ENCODE measurements at places on chromosomes 4 and X.

DNA sequence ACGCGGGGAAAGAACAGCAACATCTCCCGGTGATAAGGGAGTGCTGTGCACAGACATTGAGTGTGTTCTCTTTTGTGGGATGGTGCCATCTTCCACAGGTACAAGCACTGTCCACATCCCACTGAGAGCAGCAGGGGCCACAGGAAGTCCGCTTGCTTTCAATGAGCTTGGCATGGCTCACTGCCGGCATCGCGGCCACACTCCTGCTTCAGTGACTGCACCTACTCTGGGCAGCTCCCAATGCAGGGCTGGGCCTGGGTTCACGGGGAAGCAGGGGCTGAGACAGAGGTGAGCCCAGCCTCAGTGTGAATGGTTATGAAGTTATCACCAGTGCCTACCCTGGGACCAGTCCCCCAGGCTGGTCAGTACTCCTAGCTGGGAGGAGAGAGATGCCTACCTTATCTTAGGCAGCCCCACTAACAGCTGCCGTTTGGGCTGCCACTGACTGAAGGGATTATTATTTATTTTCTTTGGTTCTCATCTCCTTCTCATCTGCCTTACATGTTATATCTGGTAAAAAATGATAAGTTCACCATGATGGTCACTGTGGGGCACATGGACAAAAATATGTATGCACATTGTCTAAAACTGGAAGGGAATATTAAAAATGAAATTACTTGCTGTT is 99.2 kb downstream of the MGST2 start:
- no peak for DNase-seq

DNA sequence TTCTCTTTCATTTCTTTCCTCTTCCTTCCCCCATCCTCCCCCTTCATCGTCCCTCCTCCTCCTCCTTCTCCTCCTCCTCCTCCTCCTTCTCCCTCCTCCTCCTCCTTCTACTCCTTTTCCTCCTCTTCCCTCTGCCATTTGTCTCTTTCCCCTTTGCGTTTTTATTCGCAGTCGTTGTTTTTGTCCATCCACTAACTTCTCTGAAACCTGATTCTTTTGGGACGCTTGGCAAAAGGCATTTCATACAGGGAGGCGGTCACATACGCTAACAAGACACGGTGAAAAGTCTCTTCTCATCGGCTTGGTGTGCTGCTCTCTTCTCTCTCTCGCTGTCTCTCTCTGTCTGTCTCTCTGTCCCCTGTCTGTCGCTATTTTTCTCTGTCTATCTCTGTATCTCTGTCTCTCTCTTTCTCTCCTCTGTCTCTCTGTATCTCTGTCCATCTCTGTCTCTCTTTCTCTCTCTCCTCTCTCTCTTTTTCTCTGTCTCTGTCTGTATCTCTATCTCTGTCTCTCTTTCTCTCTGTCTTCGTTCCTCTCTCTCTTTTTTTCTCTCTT is 5.4 kb upstream of the SHOX start:
- no peak for DNase-seq

DNA sequence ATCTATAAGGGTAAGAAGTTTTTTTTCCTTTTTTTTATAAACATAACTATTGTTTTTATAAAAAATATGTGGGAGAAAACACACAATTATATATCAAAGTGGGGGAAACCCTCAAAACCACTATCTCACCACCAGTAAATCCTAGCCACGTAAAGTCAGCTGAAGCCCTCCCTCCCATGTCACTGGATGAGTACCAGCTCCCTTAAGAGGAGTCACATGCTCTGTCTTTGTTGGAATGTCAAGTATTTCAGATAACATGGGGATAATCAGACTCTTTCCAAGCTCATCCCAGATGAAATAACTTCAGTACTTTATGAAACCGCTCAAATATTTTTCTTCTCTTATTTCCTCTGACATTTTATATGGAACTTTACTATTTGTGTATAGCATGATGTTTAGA is 2.4 kb downstream of the MYOZ2 start:
- DNase-seq: no peak

- DNase-seq: no peak
These were observed 1.8 kb downstream of the TBC1D1 start for GRCh38 chr4:37892641-37893040.

GRCh38 chr4:106201373-106201772 is 114.6 kb downstream of the TBCK start:
- DNase-seq: no peak

GRCh38 chr4:94346541-94346940 is 3.9 kb upstream of the HPGDS start:
- no peak for DNase-seq

DNA sequence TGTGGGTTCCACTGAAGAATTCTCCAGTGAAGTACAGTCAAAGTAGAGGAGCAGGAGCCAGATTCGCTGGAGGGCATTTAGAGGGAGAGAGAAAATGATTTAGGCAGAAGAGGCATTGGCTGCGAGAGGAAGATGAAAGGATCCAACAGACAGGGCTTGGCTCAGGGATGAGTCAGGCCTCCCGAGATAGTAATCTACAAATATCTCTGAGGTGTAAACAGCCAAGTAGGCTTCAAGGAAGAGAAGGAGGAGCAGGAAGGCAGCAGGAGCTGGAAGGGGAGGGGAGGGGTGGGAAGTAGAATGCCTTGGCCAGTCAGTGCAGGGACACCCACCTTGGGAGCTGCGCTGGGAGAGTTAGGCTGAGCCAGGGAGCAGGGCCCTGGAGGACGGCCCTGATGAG is 55.5 kb downstream of the PJA1 start:
- DNase-seq: no peak

GRCh38 chrX:152817078-152817764 is 13.3 kb downstream of the CETN2 start:
- peak; percentile 33 for DNase-seq
